WERI-Rb-1 (cell line): ENCODE measurements at places on chromosomes 1 and 21.

DNA sequence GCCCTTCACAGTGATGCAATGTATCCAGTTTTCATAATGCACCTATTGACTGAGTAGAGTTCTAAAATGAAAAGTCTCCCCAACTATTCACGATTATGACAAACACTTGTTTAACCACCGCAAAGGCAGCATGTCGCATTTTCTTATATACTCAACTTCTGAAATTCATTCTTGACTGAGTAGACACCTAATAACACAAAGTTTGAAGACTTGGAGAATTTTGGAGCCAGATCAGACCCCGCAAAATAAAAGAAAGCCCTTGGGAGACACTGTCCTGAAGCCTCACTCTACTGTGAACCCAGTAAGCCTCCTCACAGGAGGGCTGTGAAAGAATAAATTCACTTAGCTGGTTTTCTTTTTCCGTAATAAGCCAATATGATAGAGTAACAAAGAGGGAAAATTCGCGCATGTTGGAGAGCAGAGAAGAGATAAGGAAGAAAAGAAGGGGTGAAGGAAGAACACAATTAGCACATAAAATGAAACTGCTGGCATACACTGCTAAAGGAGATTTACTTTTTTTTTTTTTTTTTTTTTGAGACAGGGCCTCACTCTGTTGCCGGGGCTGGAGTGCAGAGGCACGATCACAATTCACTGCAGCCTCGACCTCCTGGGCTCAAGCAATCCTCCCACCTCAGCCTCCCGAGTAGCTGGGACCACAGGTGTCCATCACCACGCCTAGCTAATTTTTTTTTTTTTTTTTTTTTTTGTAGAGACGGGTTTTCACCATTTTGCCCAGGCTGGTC is 492 bp upstream of the COLGALT2 start:
- DNase-seq, result no peak

DNA sequence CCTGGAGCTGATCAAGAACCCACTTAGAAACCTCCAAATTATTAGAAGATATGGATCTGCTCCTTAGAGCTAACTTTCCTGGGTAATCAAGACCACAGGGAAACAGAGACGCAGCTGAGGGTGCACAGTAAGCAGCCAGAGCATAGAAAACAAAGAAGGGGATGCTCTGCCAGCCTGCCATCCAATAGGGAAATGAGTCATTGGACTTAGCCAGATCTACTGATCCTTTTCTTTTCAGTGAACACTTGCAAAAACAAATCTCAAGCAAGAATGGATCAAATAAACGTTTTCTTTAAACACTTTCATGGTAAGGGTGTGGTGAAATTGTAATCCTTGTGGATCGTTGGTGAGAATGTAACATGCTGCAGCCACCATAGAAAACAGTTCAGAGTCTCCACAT is 474.0 kb downstream of the LTN1 start:
- DNase-seq, result no peak

GRCh38 chr1:74396933-74397332 is 115.5 kb downstream of the LRRC53 start:
- DNase-seq, result no peak

- DNase-seq, result no peak
These were observed 1.1 kb upstream of the COL11A1 start for GRCh38 chr1:103109311-103109920.

GRCh38 chr21:42414928-42415769 is 11.4 kb downstream of the UBASH3A start:
- no peak for DNase-seq

DNA sequence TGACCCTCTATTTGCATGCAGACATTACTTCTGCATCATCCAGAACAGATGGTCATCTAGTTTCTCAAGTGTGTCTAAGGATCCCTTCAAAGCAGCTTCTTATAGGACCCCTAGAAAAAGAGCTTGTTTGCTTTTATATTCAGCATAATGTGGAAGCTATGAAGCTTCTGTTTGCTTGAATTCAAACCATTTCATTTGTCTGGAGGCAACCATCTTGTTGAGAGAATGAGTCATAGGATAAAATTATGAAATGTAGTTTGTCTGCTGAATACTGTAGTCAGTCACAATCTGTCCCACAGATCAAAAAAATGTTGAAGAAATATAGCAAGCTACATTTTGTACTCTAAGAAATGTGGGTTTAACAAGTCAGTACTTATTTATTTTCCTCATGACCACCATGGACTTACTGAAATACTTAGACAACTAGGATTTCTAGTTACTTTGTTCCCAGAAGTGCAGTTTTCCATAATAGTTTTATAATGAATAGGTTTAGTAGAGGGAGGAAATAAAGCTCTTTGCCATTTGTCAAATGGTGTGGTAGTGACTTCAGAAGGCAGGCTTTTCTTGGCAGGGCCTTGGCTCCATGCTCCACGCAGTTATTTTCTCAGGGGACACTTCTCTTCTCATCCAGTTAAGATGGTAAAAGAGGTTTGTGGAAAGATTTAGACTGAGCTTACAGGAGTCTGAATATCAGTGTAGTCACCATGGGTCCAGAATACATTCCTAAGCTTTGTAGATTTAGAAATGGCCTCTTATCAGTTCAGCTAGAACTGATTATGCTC is 74.8 kb upstream of the DEPDC1 start:
- DNase-seq, result no peak

DNA sequence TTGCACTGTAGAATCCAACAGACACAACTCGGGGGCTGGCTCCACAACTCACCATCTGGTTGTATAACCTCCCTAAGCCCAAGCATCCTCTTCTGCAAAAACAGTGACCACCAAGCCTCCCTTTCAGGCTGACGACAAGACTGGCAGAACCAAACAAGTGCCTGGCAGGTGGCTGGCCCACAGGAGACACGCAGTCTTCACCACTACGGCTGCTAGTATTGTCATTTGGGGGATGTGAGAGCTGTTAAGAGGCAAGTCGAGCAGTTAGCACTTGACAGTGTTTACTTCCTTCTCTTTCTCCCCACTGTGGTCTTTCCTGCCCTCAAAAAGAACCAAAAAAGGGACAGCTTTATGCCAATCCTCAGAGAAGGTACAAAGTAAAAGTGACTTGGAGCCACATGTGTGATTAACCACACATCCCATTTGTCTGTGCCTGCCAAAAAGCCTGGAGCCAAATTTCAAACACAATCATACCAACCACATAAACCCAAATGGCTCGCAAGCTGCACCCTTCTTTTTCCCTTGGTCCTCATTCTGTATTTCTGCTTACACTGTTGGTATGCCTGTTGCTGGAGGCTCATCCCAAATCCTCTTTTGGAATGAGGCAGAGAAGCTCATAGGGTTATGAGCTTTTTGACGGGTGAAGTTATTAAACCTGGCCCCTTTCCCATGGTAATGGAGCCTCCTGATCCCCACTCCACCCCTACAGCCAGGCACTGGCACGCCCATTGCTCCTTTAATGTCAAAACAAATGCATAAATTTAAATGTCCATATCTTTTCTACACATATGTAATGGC is 94.1 kb downstream of the TGFBR3 start:
- peak; percentile 22 for DNase-seq

DNA sequence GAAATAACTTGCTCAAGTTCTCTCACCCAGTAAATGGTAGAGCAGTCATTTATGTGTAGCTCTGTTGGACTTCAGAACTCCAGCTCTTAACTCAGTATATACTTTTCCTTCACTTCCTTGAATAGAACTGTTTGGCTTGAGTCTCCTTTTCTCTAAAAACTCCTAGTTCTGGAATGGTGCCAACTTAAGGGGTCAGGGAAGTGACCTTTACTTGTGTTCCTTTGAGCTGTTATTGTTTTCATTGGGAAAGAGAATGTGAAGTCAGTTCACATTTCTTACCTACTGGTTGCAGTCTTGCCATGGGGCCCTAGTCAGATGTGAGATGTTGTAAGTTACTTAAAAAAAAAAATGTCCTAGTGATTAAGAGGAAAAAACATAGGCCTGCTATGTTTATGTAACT is 77.0 kb upstream of the MACF1 start:
- DNase-seq, result no peak

DNA sequence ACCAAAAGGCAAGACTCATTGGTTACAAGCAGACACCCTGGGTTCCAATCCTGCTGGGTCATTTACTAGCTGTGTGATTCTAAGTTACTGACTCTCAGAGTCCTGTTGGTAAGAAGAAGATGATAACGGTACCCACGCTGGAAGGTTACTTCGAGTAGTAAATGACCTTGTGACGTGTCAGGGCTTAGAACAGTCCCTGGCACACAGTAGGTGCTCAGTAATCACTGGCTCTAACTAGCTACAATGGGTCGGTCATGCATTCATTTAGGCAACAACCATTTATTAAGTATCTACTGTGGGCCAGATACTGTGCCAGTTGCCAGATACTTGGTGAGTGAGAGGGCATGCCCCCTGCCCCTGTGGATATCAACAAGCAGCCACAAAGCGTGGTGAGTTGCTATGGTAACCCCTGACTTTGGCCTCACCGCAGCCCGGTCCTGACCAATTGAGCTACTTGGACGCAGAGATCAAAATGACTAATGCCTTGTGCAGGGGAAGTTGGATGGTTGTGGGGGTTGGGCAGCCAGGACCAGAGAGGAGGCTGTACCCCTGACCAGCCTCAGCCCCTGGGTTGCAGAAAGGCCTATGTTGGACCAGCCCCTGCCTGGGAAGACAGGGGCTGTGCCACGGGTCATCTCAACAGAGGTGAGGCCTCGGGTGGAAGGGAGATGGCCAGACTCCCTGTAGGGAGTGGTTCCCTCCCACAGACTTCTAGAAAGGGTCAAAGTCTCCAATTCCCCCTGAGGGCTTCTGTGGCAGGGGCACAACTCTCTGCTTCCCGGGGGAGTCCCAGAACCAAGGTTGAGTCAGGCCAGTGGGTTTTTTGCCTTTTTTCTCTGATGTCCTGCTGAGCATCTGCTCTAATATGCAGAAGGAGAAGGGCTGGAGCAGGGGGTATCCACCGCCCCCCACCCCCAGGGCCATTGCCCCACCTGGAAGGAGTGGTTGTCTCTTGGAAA is 16.0 kb downstream of the DHRS3 start:
- no peak for DNase-seq

DNA sequence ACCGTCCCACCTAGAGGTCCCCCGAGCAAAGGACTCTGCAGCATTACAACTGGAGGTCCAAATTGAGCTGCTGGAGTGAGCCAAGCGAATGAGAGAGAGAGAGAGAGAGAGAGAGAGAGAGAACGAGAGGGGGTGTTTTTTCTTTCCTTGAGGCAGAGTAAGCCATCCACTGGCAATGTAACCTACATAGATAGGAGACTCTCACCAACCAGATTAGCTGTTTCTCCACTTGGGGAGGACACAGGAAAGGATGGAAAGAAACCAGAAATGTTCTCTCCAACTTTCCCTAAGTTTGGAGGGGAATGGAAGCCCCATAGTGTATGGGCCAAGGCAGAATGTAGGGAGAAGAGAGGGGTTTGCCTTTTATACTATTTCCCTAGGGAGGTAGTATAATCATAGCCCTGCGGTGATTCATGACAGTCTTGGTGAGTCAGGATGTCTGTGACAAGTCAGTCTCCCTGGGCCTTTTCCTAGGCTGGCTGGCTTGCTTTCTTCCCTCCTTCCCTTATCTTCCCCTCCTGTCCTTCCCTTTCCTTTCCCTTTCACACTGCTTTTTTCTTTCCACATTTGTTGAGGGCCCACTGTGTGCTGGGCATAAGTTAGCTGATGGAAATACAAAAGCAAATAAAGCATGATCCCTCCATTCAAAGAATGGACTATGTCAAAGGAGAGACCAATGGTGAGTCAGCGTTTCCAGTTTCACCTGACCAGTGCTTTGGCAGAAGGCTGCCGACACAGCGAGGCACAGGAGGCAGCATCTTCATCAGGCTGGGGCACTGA is 7.1 kb downstream of the FNDC7 start:
- DNase-seq, result no peak

DNA sequence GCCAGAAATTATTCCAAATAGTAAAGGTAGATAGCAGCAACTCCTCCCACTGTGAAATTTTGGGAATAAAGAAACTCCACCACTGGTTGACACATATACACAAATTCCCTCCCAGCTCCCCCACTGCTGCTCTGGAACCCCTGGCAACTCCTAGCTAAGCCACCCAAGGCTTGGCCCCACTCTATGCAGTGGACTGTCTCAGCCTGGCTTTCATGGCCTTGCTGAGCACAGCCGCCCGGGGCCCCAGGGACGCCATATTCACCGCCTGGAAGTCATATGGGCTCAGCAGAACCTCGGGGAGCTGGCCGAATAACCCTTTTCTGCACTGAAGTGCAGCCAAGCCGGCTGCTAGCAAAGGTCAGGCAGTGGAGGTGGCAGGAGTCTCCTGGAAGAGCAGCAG is 15.4 kb upstream of the RBM34 start:
- no peak for DNase-seq
